ENCODE measurements at places on chromosomes 5 and 9.

GRCh38 chr5:82408033-82408432, 129.9 kb upstream of the RPS23 start:
- no peak for DNase-seq

- DNase-seq = no peak
Observed at GRCh38 chr5:172098883-172099282, 89.1 kb downstream of the STK10 start.

DNA sequence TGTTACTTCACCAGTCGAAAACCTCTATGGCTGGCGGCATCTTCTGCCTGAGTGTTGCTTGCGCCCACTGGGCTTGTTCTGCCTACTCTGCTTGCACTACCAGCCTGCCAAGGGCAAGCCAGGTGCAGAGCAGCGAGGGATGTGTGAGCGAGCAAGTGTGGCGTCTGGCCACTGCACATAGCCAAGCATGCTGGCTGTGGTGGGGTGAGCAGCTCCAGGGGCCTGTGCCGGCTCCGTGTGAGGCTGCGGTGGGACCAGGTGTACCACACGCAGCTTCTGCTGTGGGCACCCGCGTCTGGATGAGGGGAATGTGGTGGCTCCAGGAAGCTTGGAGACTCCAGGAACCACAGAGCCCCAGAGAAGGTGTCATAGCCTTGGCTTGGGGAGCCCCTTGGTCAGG, 51.4 kb downstream of the GTF3C4 start:
- no peak for DNase-seq

DNA sequence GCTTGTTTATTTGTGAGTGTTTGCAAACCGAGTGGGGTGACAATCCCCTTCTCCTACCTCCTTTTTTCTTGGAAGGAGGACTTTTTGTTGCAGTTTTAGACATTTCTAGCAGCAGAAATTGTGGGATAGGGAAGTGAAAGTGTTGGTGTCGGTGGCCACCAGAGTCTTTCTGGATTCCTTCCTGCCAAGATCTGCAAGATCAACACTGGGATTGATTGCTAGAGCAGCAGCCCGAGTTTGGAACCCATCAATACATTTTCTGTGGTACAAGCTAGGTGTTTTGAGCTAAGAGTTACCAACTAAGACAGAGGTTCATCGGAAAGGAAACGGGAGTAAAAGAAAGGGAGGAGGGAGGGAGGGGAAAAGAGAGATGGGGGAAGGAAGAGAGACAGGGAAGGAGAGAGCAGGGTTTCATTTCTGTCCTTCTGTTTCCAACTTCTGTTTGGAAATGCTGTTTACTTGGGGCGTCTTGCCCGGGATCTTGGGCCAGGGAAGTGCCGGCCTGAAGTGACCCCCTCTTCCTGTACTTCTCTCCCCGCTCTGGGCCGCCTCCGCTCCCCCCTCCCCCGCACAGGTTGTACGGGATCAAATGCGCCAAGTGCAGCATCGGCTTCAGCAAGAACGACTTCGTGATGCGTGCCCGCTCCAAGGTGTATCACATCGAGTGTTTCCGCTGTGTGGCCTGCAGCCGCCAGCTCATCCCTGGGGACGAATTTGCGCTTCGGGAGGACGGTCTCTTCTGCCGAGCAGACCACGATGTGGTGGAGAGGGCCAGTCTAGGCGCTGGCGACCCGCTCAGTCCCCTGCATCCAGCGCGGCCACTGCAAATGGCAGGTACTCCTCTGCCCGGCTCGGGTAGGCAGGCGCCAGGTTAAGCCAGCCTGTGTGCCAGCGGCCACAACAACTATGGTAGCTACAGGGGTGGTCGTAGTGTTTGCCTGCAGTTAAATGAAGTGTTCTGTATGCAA, 4.0 kb downstream of the ISL1 start:
- no peak for DNase-seq

DNA sequence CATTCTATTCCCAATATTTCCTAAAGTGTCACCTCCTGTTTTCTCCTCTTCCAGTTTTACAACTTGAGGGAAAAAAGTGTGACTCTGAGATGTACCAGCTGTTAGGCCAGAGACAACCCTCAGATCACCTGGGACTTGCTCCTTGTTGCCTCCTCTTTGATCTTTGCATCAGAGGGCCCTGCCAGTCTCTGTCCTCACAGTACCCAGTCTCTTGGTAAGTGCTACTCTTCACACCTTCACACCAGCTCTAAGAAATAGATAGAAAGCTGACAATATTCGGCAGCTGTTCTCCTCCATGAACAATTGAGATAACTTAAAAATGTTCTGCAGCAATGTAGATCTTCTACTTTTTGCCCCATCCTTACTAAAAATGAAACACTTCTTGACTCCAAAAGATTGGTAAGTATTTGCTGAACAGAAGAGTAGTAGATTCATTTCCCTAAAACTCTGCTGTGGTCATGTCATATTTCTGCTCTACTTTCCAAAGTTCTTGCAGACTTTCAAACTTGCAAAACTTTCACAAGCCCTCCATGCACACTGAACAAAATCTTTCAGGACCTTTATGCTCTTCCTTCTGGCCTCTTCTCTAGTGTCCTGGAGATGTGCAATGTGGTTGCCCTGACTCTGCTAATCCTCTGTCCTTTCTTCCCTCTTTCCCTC, 188.6 kb downstream of the SNX18 start:
- no peak for DNase-seq

DNA sequence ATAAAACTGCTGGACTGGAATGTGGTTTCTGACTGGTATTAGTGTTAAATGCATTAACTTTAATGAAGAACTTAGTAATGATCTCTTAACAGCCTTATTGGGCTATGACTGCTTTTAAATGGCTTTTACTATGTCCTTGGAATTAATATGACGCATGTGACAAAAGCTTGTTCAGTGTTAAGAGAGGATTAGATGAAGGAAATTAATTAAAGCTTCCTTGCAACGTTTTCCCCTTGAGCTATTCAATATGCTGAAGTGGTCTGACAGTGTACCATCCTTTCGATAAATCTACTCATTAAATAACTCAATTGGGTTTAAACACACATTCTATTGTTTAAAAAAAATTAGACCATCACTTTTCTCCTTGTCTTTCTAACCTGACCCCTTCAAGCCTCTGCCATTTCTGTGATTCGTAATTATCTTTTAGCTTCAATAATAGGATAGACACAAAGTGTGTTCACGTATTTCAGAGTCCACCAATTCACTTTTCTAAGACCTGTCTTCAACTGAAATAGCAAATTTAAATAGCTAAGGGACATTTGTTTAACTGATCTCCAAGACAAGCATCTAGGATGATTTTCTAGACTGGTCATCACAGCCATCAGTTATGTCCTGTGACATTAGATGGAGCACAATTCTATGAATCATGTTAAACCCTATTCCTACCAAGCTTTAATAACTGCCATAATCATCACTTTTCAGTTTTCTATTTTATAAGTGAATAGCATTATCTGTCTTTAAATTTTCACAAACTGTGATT, 1258.0 kb upstream of the CDH9 start:
- no peak for DNase-seq
